ENCODE measurements at places on chromosomes 12 and 14.

GRCh38 chr12:129873111-129873832, 30.6 kb downstream of the TMEM132D start:
- DNase-seq: no peak

DNA sequence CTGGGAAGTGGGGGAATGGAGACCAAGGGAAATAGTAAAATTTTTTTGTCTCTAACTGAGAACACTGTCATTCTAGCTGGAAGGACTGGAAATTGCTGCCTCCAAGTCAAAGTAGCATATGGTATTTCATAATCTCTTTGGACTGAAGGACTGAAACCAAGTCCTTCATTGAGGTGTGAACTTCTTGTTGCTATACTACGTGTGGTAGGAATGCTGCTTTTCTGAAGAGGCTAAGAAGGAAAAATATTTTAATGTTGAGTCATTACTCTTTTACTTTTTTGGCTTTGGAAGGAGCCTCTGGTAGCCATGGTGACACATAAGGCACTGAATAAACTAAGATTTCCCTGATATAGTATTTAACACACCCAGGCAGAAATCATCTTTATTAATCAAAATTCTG, 465.4 kb downstream of the NPAS3 start:
- peak; percentile 3 for DNase-seq

DNA sequence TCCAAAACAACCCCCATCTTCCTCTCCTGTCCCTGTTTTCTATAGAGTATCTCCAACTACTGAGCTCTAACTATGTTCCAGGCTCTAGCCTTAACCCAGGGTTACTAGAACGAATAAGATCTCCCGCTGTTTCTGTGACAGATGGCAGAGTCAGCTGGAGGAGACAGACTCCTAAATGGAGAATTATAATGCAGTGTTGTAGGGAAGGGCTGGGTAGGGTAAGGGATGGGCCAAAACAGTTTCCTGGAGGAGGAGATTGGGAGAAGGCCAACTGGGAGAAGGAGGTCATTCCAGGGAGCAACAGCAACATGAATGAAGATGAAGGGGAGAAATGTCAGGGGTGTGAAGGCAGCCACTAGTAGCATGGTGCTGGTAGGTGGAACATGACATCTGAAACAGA, 73.4 kb upstream of the ANO4 start:
- DNase-seq: no peak

DNA sequence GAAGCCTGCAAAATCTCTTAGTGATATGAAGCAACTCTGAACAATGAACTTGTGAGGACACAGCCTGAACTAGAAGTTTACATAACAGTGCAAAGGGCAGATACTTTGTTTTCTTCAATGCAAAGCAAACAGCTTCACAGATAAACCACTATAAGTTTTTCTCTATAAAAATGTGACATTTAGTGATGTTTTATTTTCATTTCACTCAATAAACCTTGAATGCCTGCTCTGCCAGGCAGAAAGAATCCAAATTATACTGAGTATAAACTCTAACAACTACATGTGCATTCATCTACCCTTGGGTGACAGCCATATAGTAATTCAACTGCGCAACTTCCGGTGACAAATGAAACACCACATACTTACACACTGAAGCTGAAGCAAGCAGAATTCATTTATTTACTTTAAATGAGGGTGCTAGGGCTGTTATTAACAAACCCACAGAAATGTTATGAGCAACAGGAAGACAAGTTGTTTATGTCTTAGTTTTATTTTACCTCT, 10.3 kb downstream of the DCP1B start:
- no peak for DNase-seq

DNA sequence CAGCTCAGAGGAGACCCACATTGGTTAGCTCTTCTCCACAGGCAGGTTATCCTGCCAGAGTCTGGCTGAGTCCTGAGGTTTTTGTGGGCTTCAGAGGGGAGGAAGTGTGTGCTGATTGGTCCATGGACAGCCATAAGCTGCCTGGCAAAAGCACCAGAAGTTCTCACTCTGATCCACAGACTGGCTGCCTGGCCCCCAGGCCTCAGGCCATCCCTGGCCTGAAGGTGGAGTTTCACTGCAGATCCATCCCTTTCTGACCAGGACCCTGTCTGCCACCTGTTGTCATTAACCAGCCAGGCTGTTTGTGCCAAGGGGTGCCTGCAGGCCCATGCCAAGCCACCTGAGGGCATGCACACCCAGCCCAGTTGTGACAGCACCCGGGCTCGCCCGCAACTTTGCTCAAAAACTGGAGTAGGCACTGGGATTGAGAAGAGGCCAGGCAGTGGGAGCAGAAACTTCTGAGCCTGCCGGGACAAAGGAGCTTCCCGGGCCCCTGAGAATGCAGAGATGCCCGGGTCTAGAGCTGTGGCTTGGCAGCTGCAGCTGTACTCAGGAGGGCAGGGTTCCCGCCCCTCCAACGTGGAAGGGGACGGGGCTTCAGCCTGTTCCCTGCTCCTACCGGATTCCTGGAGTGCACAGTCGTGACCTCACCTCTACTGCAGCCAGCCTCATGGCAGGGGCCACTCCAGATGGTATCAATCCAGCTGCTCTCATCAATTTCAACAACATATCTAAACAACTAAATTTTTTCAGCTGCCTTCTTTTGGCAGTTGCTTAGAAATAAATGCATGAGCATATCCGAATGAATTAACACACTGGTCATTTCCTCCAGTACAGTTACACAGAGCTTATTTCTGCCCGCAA, 1277.3 kb downstream of the SLC16A7 start:
- DNase-seq: no peak

DNA sequence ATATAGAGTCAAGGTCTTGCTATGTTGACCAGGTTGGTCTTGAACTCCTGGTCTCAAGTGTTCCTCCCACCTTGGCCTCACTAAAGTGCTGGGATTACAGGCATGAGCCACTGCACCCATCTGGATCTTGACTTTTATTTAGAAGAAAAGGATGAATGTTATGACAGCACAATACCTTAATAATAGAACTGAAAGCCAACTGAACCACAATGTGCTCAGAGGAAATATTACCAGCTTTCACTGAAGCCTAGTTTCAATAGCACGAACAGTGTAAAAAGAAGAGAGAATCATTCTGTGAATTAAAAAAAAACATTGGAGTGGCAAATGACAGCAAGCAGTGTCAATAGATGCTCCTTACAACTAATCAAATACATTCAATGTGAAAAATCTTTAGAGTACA, 239.2 kb upstream of the RMST start:
- no peak for DNase-seq

GRCh38 chr12:38399711-38400206, 83.2 kb downstream of the ALG10B start:
- DNase-seq: no peak

DNA sequence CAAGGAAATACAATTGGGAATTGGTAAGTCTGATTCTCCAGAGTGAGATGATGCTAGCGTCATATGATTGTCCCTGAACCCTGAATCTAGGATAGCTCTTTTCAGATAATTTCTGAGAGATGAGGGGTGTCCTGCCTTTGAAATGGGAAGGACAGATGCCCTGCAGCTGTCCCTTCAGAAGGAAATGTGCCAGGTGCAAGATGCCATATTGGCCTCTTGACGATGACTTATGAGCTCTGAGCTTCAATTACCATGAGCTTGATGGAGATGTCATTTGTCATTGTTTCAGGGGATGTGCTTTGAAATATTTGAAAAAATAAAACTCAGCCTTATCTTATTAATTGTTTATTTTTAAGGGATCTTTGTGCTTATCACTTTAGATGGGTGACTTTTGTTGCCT, 185.1 kb downstream of the DACT1 start:
- DNase-seq: no peak

DNA sequence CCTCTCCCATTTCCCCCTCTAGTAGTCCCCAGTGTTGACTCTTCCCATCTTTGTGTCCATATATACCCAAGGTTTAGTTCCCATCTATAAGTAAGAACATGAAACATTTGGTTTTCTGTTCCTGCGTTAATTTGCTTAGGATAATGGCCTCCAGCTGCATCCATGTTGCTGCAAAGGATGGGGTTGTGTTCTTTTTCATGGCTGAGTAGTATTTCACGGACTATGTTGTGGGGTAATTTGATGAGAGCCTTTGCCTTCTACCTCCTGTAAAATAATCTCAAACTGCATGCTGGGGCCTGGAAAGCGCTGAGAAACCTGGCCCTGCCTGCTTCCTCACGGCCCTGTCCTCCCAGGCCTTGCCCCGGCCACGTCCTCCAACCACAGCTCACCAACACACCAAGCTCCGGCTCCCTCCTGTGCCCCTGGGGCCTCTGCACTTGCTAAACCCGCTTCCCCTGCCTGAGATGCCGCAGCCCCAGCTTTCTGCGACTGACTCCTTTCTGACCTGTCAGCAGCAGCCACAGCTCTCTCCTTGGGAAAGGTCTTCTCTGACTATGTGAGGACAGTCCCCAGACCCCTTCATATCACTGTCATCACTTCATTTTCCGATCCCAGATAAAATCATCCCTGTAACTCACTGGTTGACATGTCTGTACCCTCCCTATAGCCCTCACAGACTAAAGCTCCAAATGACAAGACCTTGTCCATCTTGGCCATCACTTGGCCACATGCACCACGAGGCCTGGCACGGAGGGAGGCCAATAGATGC, 19.8 kb downstream of the ITPK1 start:
- DNase-seq: no peak

GRCh38 chr14:58476320-58476719, 48.8 kb downstream of the KIAA0586 start:
- no peak for DNase-seq

- DNase-seq: no peak
These were observed 1.8 kb upstream of the TM9SF1 start for GRCh38 chr14:24197056-24197450.

GRCh38 chr12:4809013-4809448, 88.8 kb downstream of the GALNT8 start:
- DNase-seq: no peak

GRCh38 chr12:101166866-101167265, 43.2 kb downstream of the SLC5A8 start:
- no peak for DNase-seq

DNA sequence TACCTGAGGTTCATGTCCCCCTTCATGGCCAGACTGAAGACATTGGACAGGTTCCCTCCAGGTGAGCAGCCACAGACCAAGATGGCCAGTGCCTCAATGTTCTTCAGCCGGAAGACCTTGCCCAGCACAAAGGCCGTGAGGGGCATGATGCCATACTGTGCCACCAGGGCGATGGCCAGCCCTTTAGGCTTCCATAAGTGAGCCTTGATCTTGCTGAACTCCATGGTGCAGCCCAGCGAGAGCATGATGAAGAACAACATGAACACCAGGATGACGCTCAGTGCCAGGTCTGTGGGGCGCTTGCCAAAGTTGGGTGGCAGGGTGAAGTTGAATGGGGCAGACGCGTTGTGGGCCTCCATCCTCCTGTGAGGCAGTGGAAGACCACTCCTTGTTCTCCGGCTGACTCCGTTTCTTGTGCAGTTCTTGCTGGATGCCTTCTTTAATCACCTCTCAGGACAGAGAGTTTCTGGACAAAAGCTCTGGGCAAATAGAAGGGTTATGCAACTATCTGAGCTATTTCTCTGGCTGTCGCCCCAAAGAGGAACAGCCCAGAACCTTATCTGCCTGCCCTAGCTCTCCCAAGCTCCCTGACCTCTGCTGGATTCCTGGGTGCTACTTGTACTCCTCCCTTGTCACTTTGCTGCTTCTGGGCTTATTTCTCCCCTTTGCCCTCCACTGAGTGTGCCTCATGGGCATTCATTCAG, at the start of gene SLC10A1:
Gene SLC10A1, minus strand, starts transcription at position 445 of the 704 bp plus-strand sequence. Its CDS starts 86 bp downstream, at position 359.
- no peak for DNase-seq

- no peak for DNase-seq
These were observed 106.7 kb upstream of the DAAM1 start for GRCh38 chr14:59081720-59082119.

- DNase-seq: no peak
These were observed 85.5 kb upstream of the FZD10 start for GRCh38 chr12:130076752-130077151.

- DNase-seq: no peak
These were observed 10.8 kb upstream of the LRP1-AS start for GRCh38 chr12:57158186-57158585.

DNA sequence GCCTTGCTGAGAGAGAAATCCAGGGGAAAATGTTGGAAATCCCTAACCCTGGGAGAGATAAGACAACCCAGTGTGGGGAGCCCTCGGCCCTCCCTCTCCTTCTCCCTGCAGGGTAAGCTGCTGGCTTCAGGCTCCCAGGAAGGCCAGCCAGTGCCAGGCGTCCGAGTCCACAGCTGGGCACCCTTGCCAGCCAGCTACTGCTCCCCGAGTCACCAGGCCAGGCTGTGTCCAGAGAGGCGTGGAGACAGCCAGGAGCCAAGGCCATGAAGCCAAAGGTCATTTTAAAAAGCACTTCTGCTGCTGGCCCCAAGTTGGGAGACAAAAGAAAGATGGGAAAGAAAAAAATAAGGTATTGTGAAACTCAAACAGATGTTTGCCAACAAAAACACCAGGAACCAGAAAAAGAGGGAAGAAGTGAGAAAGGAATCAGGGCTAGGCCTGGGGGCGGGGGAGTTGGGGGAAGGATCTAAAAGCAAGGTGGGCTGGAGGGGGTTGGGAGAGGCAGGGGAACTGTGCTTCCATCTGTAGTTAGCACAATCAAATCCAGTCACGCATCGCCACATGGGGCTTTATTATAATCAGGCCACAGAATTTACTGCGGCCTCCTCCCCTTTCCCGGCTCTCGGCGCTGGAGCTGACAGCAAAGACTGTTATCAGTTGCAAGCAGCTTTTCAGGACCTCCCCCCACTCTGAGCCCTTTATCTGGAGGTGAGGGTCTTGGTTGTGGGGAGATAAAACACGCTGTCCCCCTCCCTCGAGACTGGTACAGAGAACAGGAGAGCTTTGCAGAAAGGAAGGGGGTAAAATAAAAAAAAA, 33.5 kb downstream of the RBM19 start:
- no peak for DNase-seq

GRCh38 chr12:93165384-93165932, 212.3 kb upstream of the NUDT4 start:
- DNase-seq: no peak

- DNase-seq: no peak
These were observed 873.6 kb downstream of the C12orf50 start for GRCh38 chr12:87155621-87156020.

- DNase-seq: no peak
These were observed 10.1 kb downstream of the GSG1 start for GRCh38 chr12:13093191-13093847.

DNA sequence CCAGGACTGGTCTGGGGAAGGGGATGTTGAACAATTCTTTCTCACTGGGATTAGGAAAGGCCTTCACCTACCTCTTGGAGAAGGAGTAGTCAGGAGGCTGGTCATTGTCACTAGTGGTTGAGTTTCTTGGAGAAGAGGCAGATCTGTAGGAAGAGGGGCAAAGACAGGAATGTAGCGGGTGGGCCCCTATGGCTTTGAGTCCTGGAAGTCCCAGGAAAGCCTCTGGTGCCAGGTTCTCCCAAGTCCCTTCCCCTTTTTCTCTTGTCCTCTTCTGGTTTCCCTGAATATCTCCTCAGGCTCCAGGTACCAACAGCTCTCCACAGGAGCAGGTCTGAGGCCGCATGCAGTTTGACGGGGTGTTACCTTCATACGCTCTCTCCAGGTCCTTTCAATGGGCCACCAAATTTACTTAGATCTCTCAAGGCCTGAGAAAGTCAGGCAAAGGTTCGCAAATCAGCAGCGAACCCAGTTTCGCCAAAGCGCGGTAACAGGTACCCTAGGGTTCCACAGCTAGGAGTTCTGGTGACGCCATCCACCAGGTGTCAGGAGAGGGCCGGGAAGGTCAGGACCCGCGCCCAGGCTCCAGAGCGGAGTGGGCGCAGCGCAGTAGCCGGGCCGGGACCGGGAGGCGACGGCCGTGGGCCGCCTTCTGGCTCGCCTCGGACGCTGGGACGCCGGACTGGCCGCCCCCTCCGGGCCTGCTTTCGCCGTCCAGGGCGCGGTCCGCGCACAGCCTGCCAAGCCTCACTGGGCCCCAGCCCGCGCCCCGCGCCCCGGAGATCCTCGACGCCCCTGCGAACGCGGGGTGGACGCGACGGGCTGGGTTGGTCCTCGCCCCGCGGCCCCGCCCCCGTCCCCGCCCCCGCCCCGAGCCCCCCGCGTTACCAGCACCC, 795 bp downstream of the SMAGP start:
- no peak for DNase-seq

Data from amniotic stem cell (primary cell).